CD4-positive, alpha-beta T cell treated with Interleukin-10 for 1 hour (primary cell): ENCODE measurements at places on chromosomes 16 and 17.

- DNase-seq = no peak
Observed at GRCh38 chr17:28497931-28498330, 8.2 kb upstream of the FOXN1 start.

- DNase-seq = no peak
Observed at GRCh38 chr17:77210331-77210730, 69.6 kb downstream of the SEC14L1 start.

- no peak for DNase-seq
Observed at GRCh38 chr17:2455956-2456355, 55.1 kb upstream of the MNT start.

- no peak for DNase-seq
Observed at GRCh38 chr17:45273551-45273957, 11.7 kb upstream of the SPATA32 start.

DNA sequence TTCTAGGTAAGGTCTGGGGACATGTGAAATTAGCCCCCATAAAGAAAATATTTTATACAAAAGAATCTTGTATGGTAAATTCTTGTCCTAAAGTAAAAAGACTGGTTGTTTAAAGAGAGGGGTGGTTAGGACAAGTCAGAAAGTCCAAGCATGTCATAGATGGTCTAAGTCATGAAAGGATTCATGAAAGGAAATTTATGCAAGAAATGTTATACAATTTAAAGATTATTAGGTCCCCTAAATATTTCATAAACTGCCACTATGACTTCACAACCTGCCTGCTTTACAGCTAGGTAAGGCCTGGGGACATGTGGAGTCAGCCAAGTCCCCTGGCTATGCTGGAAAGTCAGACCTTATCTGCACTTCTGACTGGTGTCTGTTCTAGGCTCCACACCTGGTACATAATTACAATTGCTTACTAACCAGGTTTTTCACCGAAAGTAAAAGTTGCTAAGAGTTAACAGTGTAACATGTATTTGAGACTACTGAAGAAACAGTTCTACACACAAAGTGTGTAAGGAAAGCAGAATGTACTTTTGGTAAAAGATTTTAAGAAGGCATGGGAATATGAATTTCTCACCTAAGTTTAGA lies 17.0 kb downstream of the N4BP1 start:
- no peak for DNase-seq

- peak; percentile 34 for DNase-seq
Observed at GRCh38 chr16:3188925-3189825, 1.2 kb downstream of the OR1F1 start.

DNA sequence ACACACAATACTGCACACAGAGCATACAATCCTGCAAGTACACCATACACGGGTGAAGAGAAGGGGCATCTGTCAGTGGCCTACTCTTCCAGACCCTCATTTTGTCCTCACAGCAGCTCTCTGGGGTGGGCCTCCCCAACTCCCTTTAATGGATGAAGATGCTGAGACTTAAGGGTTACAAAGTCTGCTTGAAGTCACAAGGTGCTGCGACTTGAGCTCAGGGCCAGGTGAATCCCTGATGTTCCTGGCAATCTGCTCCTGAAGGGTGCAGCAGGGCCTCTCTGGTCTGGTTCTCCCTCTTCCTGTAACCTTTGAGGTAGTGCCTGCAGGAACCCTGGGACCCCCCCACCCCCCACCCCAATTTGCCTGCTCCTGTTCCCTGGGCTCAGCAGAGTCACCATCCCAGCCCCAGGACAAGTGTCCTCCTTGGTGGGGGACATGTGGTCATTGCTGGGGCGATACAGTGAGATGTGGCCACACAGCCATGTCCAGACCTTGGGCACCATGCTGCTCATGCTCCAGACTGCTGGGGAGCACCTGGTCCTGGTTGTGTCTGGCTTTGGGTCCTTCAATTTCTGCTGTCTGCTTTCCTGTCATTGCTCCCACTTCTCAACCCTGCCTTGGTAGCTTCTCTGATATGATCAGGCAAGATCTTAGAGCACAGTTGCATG lies 107.5 kb downstream of the METRNL start:
- no peak for DNase-seq

DNA sequence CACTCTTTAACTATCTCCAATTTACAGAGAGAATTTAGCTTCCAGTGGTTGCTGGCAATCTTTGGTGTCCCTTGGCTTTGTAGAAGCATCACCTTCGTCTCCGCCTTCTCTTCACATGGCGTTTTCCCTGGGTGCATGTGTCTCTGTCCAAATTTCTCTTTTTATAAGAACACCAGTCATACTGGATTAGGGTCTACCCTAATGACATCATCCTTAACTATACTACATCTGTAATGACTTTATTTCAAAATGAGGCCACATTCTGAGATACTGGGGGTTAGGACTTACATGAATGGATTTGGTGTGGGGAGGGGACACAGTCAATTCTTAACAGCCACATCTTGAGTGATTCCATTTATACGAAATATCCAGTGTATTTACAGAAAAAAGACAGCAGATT lies 22.2 kb downstream of the CACNG4 start:
- no peak for DNase-seq

DNA sequence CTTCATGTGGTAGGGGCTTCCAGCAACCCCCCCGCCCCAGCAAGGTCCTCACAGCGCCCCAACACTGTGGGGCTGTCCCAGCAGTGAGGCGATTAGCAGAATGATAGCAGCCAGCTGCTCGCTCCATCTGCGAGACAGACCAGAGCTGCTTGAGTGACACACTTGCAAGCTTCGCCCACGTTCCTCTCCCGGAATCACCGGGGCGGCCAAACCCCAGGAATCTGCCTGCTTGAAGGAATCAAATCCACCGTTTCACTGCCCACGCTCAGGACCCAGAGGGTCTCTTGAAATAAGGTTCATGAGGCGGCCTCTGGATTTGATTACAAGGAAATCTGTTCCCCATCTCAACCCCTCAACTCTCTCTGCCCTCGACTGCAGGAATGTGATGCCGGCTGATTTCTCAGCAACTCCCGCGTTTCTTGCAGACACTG lies 356.0 kb downstream of the C16orf95 start:
- no peak for DNase-seq

GRCh38 chr17:57038486-57038885 lies 46.6 kb upstream of the AKAP1 start:
- no peak for DNase-seq

- no peak for DNase-seq
Observed at GRCh38 chr17:40551879-40552768, 13.1 kb downstream of the CCR7 start.

GRCh38 chr17:81346908-81347349 lies 48.3 kb upstream of the BAHCC1 start:
- no peak for DNase-seq

DNA sequence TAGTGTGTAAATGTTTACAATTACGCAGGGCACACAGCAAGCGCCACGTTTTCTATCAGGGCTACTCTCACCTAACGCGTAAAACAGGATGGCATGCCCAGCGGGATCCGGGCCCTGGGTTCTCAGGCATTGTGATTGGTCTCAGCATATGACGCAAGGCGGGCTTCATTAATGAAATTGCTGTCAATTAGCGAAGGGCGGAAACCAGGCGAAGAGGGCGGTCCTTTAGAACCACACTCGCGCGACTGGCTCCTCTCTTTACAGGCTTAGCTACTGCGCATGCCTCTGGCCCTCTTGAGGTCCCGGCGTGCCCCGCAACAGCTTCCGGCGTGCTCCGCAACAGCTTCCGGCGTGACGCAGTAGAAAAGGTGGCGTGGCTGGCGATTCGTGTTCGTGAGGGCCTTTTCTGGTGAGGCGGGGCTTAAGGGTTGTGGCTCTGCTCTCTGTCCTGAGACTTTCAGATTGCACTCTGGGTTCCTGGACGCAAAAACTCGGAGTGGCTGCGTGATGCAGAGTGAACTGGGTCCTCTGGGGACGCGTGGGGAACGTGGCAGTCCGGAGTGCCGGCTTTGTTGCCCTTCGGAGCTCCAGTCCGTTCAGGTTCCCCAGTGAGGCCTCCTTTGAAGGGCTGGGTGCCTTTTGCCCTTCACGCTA lies 9.2 kb downstream of the OR2C1 start:
- DNase-seq = peak; percentile 91

- DNase-seq = peak; percentile 13
Observed at GRCh38 chr17:69525920-69526841, 111.7 kb downstream of the MAP2K6 start.

- no peak for DNase-seq
Observed at GRCh38 chr16:71895679-71896365, 491 bp downstream of the IST1 start.

GRCh38 chr17:49459401-49459984 lies 35.6 kb upstream of the NGFR start:
- DNase-seq = no peak

GRCh38 chr17:73194514-73195222 lies 1.8 kb downstream of the COG1 start:
- no peak for DNase-seq

DNA sequence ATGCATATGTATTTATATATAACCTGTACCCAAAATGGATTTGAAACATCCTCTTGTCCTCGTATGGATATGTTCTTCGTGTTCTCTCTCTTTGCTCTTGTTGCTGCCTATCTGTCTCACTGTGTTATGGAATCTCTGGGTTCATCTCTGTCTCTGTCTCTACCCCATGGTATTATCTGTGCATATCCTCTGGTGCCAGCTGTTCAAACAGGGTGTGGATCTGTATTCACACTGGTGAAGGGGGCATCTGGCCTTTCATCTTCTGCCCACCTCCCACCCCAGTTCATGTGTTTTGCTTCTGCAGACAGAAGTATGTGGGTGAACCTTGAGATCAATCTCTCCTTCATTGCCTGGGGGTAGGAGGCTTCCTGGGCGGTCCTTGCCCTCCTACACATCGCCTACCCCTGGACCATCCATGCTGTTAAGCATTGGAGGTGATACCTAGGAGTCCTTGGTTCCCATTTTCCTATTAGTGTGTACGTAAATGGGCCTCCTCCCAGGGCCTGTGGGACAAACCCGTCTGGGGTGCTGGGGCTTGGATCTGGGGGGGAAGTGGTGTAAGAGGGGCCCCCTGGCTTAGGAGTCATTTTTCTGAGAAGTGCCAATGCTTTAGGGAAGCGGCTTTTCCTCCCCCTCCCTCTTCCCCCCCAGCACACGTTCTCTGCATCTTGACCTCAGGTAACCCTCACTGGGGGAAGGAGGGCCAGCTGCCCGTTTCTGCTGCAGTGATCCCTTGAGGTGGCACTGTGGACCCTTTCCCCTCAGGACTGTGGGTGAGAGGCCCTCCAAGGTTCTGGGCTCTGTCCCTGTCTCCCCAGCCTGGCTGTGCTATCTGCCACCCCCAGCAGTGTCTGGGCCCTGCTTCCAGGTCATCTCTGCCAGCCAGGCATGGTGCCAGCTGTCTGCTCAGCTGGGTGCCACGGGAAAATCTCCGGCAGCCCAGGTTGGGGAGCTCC lies 21.1 kb downstream of the RARA start:
- peak; percentile 48 for DNase-seq

GRCh38 chr17:35447499-35447898 lies 1.1 kb downstream of the SLFN13 start:
- no peak for DNase-seq

- no peak for DNase-seq
Observed at GRCh38 chr16:15900357-15900756, 12.0 kb upstream of the CEP20 start.

GRCh38 chr17:12222392-12222791 lies 201.7 kb downstream of the MAP2K4 start:
- no peak for DNase-seq

DNA sequence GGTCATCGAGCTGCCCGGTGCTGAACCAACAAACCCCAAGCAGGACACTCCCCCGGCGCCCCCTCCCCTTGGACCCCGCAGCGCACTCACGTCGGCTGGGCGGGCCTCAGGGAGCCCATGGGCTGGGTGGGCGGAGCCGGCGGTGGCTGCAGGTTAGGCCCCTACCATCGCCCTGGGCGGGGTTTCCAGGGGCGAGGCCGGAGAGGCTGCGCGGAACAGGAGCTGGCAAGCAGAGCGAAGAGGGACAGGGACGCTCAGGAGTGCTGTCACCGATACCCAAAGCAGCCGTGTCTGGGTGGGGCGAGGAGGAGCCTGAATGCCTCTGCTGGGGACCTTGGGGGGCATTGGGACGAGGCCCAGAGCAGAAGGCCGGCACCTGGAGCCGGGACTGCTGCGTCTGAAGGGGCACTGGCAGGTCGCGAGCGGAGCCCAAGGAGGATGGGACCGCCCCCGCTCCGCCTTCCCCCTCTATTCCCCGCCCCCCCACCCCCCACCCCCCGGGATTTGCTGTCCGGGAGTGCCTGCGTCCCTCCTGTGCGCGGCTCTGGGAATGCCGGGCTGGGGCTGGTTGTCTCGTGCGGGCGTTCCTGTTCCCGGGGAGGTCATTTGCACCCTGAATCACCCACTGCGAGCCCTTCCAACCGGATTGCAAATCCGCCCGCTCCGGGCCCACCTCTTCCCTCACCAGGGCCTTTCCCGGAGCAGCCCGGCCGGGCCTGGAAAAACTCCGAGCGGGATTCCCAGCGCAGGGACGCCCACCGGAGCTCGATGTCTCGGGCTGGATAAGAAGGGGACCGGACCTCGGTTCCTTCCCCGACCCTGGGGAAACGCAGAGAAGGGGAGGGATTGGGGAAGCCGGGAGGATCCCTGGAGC lies 902 bp downstream of the ARHGAP27 start:
- peak; percentile 79 for DNase-seq

- no peak for DNase-seq
Observed at GRCh38 chr17:12637015-12637414, 28.7 kb upstream of the MYOCD start.

DNA sequence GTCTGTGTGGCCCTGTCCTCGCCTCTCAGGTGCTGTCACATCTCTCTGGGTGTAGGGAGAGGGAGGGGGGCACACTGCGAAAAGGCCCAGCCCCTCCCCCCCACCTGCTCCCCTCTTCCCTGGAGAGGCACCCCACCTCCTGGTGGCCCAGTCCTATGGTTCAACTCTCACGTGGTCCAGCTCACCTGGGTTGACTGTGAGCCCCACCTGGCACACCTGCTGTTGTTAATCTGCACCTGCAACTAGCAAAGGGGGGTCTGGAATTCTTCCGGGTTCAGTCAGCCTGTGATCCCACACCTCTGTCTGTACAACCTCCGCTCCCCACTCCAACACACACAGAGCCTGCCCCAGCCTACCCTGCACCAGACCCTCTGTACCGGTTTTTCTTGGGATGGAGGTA lies 2.0 kb upstream of the SYNGR2 start:
- no peak for DNase-seq

DNA sequence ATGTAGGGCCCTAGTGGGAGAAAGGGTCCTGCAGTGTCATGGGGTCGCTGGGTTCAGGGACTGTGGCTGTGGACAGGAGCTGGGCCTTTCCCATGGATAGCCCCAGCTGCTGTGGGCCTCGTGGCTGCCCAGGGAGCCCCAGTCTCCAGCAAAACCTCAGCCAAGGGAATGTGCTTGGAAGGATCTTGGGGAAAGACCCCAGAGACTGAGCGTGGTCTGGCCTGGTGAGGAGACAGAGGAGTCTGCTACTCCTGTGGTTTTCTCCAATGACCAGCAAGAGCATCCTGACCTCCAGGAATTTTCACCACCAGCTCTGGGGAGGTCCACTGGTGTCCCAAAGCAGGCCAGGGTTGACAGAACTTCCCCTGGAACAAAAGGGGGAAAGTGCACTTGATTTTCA lies 42.3 kb downstream of the RNF112 start:
- no peak for DNase-seq

DNA sequence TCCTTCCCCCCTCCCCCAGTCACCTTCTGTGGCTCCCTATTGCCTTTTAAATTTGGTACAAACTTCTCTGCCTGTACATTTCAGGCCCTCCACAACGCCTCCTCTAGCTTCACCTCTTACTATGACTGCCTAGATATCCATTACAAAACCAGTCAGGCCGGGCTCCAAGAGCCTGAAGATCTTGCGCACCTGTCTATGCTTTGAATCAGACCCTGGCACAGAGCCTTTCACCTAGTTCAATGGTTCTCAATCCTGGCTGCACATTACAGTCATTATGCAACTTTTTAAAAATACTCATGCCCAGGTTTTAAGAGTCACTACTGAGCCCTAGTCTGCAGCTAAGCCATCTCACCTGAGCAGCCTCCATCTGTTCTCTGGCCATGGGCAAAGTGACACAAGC lies 1.6 kb upstream of the GAS7 start:
- DNase-seq = no peak
